ENCODE measurements at places on chromosomes 7 and 10. TPM values are rescaled to one million over a fixed set of nuclear protein-coding genes. Genes with fewer than 3 reads are reported as not detected.

Gene PHYHIPL
- total RNA-seq, result 0.93 TPM

Gene MMP21
- total RNA-seq, result 0.20 TPM

DNA sequence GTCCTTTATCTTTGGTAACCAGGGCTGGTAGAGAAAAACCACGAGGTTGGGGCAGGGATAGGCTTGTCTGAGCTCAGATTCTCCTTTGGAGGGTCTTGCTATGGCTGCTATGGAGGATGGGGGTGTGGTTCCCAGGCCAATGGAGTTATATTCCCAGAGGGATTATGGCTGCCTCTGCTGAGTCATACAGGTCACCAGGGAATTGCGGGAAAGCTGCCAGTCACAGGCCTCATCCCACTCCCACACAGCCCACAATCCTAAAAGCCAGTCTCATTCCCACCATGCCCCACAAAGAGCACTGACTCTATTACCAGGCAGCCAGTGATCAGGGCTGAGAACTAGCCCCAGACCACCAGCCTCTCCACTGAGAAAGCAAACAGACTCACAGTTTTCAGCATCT lies 316.6 kb upstream of the TMEM229A start:
- DNase-seq, result no peak

DNA sequence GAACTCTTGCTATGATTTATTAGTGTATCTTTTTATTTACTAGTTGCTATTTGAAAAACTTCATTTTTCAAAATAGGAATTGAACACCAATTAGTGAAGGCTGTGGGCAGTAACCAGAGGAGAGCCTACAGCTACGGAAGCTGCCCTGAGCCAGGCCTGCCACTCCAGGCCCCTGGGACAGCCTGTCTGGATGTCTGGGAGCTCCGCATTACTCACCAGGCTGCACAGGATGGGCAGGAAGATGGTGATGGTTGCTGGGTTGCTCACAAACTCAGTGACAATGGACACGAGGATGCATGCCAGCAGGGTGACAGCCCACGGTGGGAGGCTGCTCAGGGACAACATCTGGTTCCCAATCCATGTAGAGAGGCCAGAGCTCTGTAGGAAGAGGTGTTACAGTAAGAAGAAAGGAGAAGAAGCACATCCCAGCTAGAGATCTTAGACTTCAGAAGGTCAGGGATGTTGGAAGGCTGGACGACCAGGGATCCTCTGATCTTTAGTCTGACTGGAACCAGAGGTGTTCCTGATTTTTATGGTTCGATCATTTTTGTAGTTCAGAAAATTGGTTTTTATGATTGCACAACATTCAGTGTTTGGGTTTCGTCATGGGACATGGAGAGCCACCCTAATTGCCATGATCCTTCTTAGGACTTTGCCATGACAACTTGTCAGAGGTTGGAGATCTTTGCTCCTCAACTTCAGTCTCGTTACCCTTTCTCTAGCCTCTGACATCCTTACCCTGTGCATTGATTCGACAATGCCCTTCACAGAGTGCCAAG lies 23.2 kb downstream of the STMP1 start:
- no peak for DNase-seq

DNA sequence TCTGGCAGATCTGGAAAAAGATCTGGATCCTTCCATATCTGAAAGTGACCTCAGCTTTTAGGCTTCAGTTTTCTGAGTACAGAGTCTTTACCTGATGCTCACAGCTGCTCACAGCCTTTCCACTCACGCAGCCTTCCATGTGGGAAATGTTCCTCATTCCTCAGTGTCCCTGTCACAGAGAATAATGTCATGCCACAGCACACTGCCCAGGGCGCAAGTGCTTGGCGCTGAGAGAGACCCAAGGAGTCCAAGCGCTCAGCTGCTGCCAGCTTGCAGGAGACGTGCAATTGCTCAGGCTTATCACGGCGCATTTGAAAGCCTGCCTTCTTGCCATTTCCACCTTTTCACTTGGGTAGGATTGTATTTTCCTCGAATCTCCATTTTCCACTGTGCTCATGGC lies 271.9 kb upstream of the MKI67 start:
- DNase-seq, result no peak

Gene CACUL1
- total RNA-seq, result 16.1 TPM

DNA sequence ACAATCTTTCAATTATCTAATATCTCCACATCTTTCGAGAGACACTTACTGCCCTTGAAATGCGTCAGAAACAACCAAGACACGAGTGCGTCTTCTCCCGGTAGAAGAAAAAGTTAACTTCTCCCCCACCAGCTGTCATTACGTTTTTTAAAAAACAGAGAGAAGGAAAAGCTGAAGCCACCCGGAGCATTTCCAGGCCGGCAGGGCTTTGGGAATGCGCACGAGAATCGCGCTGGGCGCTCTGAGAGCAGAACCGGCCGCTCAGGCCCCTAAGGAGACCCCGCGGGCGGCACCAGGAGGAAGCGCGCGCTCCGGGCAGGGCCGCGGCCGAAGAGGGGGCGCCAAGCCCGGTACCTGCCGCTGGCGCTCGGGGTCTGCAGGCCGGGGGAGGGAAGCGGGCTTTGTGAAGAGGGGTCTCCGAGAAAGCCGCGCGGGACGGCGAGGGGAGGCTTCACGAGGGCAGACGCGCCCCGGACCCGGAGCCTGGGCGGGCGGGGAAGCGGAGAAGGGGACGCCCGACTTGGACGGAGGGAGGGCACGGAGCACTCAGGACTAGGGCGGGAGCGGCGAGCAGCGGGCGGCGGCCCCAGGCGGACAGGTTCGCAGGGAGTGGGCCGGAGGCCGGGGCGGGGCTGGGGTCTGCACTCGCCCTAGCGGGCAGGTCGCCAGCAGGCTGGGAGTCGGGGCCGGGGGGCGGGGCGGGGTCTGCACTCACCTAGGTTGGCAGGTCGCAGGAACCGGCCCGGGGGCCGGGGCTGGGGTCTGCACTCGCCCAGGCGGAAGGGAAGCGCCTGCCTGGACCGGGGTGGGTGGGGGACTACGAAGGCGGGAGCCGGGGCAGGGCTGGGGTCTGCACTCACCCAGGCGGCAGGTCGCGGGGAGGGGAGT lies 932 bp downstream of the ESYT2 start:
- DNase-seq, result peak; percentile 72

- peak; percentile 64 for DNase-seq
Observed at GRCh38 chr10:97138174-97138573, 47.6 kb downstream of the SLIT1 start.

DNA sequence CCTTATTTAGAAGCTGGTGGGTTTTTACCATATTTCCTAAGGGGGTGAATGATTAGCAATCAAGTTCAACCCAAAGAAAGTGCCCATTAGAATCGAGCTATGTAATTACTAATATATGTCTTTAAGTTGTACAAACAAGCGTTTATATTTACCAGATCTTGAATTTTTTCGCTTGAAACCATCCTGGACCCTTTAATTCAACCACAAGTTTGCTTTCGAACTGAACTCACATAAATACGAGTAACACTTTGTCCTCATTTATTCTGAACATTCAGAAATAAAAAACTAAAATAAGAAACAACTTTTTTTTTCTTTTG lies 1.5 kb downstream of the SRI start:
- no peak for DNase-seq

- no peak for DNase-seq
Observed at GRCh38 chr7:2462731-2463130, 13.5 kb downstream of the GRIFIN start.

GRCh38 chr10:132850246-132850645 lies 64.3 kb upstream of the NKX6-2 start:
- peak; percentile 33 for DNase-seq

Gene CHRM2
- total RNA-seq, result 0.96 TPM

Data from left lobe of liver (tissue), 2 donors.